LoVo (cell line): ENCODE measurements at places on chromosomes 13 and 19.

DNA sequence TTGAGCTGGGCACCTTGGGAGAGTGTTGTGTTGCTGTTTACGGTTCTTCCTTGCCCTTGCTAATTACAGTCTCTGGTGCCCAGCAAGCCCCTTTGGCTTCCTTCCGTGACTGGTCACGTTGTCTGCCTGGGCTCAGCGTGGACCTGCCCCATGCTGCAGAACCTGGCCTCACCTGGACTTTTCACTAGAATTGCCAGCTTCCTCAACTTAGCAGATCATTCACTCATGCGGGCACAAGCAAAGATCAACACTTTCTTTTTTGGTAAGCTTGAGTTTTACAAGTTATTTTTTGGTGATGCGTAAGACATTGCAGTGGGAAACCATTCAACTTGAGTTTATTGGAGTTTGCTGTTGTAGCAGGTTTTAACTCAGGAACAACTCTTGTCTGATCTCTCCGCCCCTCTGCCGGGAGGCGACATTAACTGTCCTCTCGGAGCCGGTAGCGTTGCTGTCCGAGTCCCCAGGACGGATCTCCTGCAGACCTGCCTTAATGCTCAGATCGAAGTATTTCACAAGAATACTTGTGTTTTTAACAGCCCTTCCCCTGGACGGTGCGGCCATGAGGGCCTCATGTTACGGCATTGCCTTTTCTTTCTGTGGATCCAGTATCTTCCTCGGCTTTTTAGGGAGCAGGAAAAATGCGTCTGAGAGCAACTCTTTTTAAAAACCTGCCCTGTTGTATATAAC is 15.7 kb upstream of the TEX29 start:
- no peak for DNase-seq

- DNase-seq: no peak
Observed at GRCh38 chr19:1016647-1017114, 4.2 kb downstream of the TMEM259 start.

DNA sequence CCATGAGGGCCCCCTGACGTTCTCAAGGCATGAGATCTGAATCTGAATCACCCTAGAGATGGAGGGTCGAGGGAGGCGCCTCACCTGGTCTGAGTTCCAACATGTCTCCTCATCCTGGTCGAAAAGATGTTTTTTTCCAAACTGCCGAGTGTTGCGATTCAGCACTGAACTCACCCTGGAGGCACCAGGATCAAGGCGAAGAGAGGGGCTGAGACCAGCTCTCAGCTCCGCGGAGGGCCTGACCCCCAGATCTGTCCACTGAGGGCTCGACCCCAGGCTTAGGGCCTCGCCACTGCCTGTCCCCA is 555 bp downstream of the NR2C2AP start:
- DNase-seq: no peak

- no peak for DNase-seq
Observed at GRCh38 chr13:104759069-104759468, 1692.9 kb upstream of the SLC10A2 start.

DNA sequence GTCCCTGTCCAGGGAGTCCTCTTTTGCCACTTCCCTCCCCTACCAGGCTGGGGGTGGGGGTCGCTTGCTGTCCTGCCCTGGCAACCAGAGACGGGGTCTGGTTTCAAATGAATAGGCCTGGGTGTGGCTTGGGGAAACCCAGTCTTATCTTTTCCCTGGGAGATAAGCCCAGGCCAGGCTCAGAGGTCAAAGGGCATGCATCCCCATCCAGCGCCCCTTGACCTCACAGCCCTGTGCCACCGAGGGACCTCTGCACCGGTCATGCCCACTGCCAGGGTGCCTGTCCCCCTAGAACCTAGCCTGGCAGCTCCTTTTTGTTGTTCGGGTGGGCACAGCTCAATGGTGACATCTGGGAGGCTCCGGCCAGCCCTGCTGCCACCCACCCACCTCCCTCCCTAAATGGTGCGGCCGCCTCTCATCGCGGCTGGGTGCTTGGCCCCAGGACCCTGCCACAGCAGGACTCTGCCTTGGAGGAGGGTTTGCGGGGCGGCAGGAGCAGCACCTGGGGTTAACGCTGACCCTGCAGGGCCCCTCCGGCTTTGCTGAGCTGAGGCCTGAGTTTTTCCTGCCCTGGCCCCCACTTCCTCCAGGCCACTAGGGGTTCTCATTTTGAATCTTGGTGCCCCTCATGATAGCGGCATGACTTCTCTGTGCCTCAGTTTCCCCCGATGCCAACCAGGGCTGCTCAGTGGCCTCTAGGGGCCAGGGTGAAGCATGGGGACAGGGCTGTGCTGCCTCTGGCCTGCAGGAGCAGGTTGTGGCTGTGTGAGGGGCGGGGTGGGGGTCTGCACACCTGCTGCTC is 2.9 kb upstream of the CERS1 start:
- no peak for DNase-seq

DNA sequence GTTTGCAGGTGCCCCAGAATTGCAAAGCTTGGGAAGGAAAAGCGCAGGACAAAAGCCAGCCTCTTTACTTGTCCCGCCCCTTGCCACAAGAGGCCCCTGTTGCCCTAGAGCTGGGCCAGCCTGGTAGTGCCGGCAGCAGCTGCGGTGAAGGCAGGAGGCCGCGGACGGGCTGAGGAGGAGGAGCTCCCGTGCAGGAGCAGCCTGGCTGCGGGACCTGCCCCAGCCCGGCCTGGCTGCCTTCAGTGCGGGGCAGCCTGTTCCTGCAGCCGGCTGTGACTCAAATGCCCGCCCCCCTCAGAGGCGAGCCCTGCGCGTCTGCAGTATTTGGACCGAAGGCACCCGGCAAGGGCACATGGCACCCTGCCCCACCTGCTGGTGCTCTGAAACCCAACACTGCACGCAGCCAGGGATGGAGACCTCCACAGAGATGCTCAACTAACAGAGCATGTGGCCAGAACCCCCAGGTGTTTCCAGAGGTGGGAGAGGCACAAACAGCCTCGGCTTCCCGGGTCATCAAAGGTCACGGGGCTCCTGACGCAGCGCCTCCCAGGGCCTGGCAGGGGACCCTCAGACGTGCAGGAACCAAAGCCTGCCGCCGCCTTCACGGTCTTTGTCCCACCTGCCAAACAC is 29.7 kb downstream of the NAXD start:
- no peak for DNase-seq
